ENCODE measurements at places on chromosomes 12 and 14. TPM values are rescaled to one million over a fixed set of nuclear protein-coding genes. Genes with fewer than 3 reads are reported as not detected.

- no peak for DNase-seq
Observed at GRCh38 chr12:88743946-88744685, 163.8 kb upstream of the KITLG start.

DNA sequence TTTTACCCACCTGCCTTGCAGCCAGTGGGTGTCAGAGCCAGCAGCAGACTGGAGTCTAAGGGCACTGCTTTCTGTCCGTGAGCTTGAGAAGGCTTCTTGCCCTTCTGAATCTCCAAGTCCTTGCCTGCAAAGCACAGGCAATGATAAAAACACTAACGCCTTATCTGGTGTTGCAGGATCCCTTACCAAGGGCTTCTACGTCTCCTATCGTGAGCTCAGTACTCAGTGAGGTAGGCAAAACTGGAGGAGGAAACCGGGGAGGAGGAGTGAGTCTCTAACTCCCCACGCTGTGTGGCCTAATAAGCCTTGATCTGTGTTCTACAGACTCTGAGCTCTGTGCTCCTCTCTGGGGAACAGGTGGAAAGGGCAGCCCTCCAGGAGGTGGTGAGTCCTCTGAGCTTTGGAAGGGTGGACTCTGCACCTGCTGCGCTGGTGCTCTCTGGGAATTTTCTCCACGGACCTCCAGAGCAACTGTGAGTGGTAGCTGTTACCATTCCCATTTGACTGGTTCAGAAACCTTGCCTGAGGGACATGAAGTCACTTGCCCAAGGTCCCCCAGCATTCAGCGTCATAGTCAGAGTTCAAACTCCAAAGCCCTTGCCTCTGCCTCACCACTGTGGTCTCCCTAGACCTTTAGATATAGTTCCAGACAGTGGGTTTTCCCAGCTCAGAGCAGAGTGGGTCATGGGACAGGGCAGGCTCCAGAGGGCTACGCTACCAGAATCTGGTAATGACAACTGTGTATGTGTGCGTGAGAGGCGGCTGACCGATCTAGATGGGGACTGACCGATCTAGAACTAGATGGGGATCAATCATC lies 7.0 kb upstream of the MARK3 start:
- DNase-seq, result no peak

GRCh38 chr12:128929057-128929456 lies 75.8 kb downstream of the GLT1D1 start:
- no peak for DNase-seq

- peak; percentile 85 for DNase-seq
Observed at GRCh38 chr12:42589465-42590329, at the start of gene PRICKLE1. Gene PRICKLE1 (minus strand): TSS chr12:42589746. CDS start chr12:42472516, 117,230 bp downstream.

DNA sequence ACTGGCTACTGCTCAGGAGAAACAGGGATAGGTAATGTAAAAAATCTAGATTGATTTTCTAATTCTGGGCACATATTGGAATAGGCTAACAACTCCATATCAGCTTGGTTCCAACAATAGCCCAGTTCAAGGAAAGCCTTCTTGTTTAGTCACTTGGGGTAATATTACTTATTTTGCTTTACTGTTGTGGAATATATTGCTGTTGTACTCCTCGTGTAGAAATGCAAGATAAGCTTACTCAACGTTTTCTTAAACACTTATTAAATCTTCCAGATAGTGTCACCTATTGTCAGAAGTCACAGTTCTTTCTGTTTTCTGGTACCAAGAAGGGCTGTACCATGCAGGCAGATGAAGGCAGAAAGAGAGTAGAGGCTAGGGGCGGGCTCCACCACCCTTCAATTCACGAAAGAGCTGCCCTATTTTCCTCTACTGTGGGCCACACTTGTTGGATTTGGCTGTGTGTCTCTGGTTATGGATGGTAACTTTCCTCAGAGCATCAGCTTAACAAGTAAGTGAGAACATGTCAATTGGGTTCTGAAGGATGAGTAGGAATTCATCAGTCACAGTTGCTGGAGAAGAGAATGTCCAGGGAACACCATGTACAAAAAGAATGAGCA lies 38.0 kb downstream of the CLMN start:
- no peak for DNase-seq

DNA sequence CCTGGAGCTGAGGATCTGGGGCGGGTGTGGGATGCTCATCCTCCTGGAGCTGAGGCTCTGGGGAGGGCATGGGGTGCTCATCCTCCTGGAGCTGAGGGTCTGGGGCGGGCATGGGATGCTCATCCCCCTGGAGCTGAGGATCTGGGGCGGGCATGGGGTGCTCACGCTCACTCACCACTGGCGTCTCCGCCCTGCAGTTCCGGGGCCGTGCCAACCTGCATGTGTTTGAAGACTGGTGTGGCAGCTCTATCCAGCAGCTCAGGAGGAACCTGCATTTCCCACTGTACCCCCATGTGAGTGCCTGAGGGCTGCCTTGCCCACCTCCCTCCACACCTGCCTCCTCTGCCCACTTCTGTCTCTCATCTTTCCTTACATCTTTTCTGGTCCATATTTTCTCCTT lies 84.4 kb downstream of the B4GALNT3 start:
- DNase-seq, result no peak

GRCh38 chr12:110224379-110225304 lies 56.4 kb upstream of the ATP2A2 start:
- peak; percentile 21 for DNase-seq

GRCh38 chr12:100741084-100741711 lies 53.4 kb upstream of the ANO4 start:
- peak; percentile 55 for DNase-seq

- no peak for DNase-seq
Observed at GRCh38 chr12:51434305-51434704, 9.7 kb downstream of the SLC4A8 start.

DNA sequence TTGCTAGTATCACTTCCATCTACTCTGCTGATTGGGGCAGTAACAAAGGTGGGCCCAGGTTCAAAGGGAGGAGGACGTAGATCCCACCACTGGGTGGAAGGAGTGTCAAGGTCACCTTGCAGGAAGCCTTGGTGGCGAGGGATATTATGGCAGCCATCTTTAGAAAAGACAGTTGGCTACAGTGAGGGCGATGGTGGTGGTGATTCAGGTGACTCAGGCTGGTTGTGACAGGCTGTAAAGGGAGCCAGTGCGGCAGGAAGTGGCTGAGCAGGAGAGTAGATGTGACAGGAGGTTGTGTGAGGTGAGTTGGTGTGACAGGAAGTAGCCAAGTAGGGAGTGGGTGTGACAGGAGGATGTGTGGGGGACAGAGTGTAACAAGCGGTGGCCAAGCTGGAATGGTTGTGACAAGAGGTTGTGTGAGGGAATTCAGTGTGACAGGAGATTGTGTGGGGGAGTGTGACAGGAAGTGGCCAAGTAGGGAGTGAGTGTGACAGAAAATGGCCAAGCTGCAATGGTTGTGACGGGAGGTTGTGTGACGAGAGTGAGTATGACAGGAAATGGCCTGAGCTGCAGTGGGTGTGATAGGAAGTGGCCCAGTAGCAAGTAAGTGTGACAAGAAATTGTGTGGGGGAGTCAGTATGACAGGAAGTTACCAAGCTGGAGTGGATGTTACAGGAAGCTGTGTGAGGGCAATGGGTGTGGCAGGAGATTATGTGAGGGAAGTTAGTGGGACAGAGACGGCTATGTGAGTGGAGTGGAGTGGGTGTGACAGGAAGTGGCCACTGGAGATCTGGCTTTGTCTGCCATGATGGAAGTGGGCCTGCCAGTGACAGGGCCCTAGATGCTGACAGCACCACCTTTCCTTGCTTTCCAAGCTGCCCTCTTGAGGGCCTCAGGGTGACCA lies 136.5 kb upstream of the MYL2 start:
- DNase-seq, result no peak

DNA sequence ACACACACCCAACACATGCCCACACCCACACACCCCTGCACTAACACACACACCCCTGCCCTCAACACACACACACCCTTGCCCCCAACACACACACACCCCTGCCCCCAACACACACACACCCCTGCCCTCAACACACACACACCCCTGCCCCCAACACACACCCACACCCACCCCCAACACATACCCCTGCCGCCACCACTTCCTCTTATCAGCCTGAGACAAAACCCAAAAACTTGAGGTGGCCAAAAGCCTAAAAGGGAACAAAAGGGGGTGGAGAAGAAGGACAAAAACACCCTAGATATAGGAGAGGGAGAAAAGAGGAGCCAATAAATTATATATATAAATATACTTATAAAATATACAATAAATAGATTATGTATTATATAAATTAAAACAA lies 9.1 kb upstream of the DEGS2 start:
- DNase-seq, result no peak

- DNase-seq, result no peak
Observed at GRCh38 chr12:27060740-27061139, 21.6 kb downstream of the C12orf71 start.

DNA sequence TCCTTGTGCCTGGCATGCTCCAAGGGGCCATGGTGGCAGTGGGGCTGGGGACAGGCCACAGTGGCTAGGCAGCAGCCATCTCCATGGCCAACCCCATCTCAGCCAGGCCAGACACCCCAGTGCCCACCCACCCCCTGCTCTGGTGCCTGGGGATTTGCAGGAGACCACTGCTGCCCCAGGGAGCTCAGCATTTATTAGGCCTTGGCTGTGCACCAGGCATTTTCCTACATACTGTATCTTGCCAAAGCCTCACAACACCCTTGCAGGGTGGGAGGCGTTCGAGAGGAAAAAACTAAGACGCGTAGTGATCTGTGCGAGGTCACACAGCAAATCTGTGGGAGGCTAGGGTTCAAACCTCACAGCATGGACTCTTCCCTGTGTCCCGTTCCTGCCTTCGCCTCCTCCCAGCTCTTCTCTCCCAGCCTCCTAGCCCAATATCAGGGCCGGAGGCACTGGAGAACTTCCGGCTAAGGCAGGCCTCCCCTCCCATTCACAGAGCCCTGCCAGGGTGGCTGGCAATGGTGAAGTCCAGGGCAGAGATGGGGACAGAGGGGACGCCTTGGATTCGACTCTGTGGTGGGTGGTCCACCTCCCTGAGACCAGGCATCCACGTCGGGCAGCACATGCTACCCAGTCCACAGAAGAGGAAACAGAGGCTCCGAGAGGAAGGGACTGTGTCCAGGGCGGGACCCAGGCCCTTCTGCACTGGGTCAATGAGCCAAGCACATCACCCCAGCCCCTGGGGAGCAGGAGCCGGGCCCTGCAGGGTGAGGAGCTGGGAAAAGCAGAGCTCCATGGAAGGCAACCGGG lies 57.4 kb downstream of the FAM222A start:
- DNase-seq, result peak; percentile 49

- DNase-seq, result no peak
Observed at GRCh38 chr14:72619111-72619571, 274.8 kb downstream of the DPF3 start.

- DNase-seq, result no peak
Observed at GRCh38 chr12:52390739-52391617, 5.5 kb upstream of the KRT84 start.

- no peak for DNase-seq
Observed at GRCh38 chr12:65836419-65837197, 12.3 kb downstream of the HMGA2 start.

DNA sequence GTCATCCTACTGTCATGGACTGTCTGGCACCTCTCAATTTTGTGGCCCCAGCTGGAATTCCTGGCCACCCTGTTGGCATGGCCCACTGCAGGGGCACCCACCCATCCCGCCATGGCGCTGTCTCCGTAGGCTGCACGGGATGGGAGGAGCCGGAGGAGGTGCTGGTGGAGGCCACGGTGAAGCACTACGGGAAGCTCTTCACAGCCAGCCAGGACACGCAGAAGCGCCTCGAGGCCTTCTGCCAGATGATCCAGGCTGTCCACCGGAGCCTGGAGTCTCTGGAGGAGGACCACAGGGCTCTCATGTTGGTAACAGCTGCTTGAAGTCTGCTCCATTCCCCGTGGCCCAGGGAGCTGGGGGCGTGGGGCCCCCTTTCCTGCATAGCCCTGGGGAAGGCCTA lies 3.9 kb downstream of the CCDC197 start:
- no peak for DNase-seq

- DNase-seq, result peak; percentile 51
Observed at GRCh38 chr14:103808403-103809001, 38.9 kb downstream of the PPP1R13B start.

GRCh38 chr14:56666716-56667115 lies 87.1 kb downstream of the TMEM260 start:
- DNase-seq, result no peak

DNA sequence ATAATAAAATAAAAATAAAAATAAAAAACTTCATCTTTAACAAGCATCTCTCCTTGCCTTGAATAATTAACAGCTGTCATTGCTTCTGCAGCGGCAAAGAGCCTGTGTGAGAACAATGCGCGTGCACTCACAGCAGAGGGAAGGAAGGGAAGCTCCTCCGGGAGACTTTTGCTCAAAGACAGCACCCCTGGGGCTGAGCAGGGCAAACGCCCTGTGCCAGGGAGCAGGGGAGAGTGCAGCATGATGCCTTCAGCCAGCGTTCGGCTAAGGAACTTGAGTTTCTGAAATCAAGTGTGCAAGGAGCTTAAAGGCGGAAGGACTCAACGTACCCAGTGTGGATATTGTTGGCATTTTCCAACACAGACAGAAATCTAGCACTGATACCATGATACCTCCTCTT lies 120.5 kb downstream of the RIMBP2 start:
- DNase-seq, result no peak

GRCh38 chr14:71701990-71702389 lies 230.2 kb upstream of the RGS6 start:
- no peak for DNase-seq

GRCh38 chr12:48996794-48997718 lies 2.1 kb downstream of the DDN start:
- DNase-seq, result peak; percentile 69

GRCh38 chr14:95609398-95609990 lies 74.6 kb downstream of the GLRX5 start:
- peak; percentile 29 for DNase-seq

GRCh38 chr14:33287189-33287588 lies 348.5 kb downstream of the NPAS3 start:
- DNase-seq, result no peak

DNA sequence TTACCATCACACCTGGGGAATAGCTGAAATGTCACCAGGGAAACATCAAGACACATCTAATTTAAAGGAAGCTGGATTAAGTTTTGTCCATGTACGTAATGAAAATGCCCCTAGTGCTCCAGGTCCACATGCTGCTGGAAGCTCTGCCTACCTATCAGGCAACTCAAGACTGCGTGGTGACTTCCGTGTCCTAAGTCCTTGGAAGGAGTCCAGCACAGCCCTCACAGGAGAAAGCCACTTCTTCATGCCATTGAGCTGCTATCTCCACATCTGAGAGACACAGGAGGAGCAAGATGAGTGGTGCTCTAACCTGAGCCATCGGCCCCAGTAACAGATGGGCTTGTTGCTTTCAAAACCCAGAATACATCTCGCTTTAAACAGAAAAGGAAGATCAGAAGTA lies 316.4 kb downstream of the DPF3 start:
- DNase-seq, result no peak

Gene KCNJ8
- 4.4 TPM for polyA plus RNA-seq

Gene PLA2G1B
- not detected for polyA plus RNA-seq

Gene MIS18BP1
- polyA plus RNA-seq, result 4.5 TPM

Gene APOLD1
- 23.9 TPM for polyA plus RNA-seq

Gene RAPGEF3
- 10.3 TPM for polyA plus RNA-seq

Gene GALNT9
- 17.7 TPM for polyA plus RNA-seq

Gene PLEKHG7
- not detected for polyA plus RNA-seq

Gene ZNF385A
- polyA plus RNA-seq, result 109 TPM

Gene BIN2
- polyA plus RNA-seq, result 1.3 TPM

Gene CLEC6A
- not detected for polyA plus RNA-seq

Gene CLEC4A
- not detected for polyA plus RNA-seq

Gene CCDC196
- not detected for polyA plus RNA-seq

Gene EFCAB11
- 11.5 TPM for polyA plus RNA-seq

Gene GPR84
- polyA plus RNA-seq, result not detected

Gene RNASE1
- polyA plus RNA-seq, result 358 TPM
